KBM-7 (cell line): ENCODE measurements at places on chromosomes 2 and 18.

- DNase-seq, result peak; percentile 55
Observed at GRCh38 chr18:4068552-4069158, 386.5 kb downstream of the DLGAP1 start.

DNA sequence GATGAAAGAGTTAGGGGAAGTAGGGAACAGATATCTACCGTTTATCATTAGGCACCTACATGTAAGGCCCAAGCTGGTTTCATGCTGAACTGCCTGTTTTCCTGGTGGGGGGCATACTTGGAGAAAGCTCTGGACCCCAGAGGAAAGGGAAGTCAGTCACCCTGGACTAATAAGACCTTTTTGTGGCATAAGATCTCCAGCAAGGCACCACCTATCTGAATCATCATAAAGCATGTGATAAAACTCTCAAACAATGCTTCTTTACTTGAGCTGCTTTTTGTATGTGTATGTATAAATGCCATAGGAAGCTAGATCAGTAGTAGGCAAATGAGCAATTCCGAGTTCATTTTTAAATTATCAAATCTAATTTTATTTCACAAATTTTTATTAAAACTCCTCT is 104.8 kb downstream of the TANC1 start:
- no peak for DNase-seq

DNA sequence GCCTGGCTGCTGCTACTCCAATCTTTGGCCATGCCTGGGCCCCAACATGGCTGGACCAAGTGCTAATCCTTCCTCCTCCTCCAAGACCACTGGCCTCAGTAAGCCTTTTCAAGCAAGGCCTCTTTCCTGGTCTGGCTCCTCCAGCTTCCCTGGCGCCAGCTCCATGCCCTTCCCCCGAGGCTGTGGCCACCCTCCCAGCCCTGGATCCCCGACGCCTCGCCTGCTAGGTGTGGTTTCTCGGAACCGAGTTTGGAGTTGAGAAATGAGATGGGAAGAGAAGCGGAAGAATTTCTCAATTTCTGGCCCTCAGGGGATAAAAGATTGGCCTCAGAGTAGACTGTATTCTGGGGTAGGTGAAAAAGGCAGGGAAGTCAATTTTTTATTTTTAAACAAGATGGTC is 46.4 kb downstream of the ADCY3 start:
- DNase-seq, result no peak

- peak; percentile 64 for DNase-seq
Observed at GRCh38 chr2:59025157-59025757, 784.1 kb upstream of the FANCL start.
